NCI-H2107 (cell line): ENCODE measurements at places on chromosomes 5 and 9.
A peak's percentile ranks its signal among the peaks of the same experiment; 100 is the strongest.

- DNase-seq = no peak
Observed at GRCh38 chr5:78300464-78301045, 6.1 kb upstream of the AP3B1 start.

GRCh38 chr9:18922161-18922885 is 110.7 kb downstream of the SAXO1 start:
- DNase-seq = no peak

DNA sequence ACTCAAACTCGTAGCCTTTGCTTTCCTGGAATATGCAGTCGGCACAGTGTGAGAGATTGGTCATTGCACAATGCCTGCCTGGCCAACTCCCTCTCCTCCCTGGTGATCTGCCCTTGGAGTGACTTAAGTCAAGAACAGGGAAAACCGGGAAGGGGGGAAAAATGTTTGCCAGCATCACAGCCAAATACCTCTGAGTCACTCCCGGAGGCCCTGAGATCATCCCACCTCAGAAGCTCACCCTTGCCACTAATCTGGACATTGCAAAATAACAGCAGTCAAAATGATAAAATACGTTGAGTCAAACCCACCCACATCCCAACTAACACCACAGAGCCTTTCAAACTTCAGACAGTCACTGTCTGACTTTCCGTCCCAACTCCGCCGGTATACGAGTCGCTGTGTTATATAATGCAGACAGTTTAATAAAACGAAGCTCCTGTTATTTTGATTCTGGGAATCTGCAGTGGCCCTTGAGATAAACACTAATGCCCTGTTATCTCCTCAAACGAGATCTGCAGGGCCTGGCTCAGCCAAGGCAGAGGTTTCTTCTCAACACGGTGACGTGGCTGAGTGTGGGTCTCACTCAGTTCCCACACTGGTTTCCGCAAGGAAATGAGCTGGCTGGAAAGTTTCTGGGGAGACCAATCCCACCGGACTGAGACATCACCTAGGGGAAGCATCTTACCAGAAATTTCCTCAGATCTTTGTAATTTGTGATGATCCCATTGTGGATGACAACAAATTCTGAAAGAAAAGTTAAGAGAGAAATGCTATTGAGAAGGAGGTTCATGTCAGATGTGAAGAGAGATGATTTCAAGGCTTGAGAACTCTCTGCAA is 22.1 kb downstream of the GFPT2 start:
- DNase-seq = no peak

- DNase-seq = no peak
Observed at GRCh38 chr9:76602199-76602598, 143.2 kb downstream of the GCNT1 start.

DNA sequence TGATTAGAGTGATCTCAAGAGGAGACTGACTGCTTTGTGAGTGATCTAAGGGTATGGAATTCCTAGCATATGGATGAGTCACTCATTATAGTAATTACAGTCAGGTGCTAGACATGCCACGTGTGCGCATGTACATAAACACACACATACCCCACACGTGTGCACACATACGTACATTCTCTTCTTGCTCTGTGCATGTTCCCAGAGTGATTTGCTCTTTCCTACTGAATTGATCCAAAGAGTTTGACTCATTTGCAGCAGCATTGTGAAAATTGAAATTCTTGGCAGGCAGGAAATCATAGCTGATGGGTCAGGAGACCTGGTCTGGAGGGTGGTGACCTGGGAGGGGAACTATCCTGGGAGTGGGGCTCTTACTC is 63.8 kb downstream of the ANGPTL2 start:
- no peak for DNase-seq

- DNase-seq = no peak
Observed at GRCh38 chr9:115877852-115878438, 275.6 kb upstream of the PAPPA start.

GRCh38 chr9:99523838-99524237 is 297.8 kb upstream of the NR4A3 start:
- no peak for DNase-seq

- no peak for DNase-seq
Observed at GRCh38 chr5:55411876-55412275, 104.1 kb downstream of the MTREX start.

DNA sequence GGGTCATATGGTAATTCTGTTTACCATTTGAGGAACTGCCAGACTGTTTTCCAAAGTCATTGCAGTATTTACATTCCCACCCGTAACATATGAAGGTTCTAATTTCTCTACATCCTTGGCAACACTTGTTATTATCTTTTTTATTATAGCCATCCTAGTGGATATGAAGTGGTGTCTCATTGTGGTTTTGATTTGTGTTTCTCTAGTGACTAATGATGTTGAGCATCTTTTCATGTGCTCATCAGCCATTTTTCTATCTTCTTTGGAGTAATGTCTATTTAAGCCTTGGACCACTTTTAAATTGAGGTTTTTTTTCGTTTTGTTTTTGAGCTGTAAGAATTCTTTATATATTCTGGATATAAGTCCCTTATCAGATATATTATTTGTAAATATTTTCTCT is 132.8 kb upstream of the RUSC2 start:
- no peak for DNase-seq

- DNase-seq = no peak
Observed at GRCh38 chr5:61449804-61450492, 117.9 kb downstream of the ZSWIM6 start.

- no peak for DNase-seq
Observed at GRCh38 chr5:170315154-170315553, 17.6 kb upstream of the LCP2 start.

GRCh38 chr5:1409381-1410110 is 35.7 kb downstream of the SLC6A3 start:
- no peak for DNase-seq

DNA sequence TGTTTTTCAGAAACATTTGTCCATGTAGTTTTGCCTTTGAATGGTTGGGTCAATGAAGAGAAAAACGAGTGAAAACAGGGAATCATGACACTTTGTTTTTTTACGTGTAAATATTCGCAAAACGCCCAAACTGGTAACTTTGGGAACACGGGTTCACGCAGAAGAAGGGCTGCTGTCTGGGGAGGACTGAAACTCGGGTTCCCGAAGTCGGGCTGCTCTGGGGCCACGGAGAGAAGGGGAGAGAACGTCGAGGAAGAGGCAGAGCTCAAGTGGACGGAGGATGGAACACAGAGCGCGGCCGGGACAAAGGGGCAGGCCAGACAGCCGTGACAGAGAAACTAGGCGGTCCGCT is 478 bp upstream of the SETD9 start:
- no peak for DNase-seq

GRCh38 chr5:6175172-6175854 is 203.0 kb downstream of the MED10 start:
- no peak for DNase-seq

DNA sequence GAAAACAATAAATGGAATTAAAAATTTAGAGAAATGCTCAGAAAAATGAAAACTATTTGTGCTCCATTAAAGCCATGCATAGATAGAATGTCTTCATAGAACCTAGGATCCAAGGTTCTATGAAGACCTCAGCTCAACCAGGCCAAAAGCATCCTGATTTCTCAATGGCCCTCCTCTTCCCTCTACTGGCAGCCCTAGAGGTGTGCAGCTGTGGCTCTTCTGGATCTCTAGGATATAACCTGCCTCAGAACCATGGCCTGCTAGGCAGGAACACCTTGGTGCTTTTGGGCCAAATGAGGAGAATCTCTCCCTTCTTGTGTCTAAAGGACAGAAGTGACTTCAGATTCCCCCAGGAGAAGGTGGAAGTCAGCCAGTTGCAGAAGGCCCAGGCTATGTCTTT is 15.1 kb downstream of the IFNA1 start:
- no peak for DNase-seq

DNA sequence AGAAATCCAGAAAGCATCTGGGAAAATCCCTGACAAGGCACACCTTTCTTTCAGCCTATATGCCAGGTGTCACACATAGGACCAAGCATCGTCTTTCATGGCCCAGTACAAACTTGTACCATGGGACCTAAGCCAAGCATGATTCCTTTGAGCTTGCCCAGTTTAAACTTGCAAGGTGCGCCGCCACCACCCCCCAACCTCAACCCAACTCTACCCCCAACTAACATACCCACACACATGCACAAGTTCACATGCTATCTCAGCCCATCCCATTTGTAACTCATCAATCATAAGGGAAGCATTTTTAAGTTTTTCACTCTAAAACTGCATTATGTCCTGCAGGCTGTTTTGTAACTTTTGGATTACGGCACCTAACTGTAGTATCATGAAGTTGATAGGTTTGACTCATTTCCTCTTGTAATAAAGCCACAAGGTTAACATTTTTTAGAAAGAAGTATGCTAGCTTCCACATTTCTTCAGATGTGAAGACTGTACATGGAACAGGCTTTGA is 145.9 kb upstream of the FST start:
- no peak for DNase-seq

GRCh38 chr5:38996123-38996522 is 78.1 kb downstream of the RICTOR start:
- DNase-seq = no peak

DNA sequence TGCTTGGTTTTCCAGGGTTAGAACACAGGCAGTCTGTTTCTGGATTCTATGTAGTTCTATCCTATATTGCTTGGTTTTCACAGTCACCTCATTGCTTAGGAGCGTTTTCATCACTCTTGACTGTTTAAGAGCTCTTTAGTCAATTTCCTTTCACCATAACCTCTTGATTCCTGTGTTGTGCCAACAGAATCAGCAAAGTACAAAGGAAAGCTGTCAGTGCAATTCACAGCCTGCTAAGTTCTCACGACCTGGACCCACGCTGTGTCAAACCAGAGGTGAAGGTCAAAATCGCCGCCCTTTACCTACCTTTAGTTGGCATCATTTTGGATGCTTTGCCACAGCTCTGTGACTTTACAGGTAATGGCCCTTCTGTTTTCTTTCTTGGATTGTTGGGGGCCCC is 199.9 kb downstream of the DOCK8 start:
- no peak for DNase-seq

DNA sequence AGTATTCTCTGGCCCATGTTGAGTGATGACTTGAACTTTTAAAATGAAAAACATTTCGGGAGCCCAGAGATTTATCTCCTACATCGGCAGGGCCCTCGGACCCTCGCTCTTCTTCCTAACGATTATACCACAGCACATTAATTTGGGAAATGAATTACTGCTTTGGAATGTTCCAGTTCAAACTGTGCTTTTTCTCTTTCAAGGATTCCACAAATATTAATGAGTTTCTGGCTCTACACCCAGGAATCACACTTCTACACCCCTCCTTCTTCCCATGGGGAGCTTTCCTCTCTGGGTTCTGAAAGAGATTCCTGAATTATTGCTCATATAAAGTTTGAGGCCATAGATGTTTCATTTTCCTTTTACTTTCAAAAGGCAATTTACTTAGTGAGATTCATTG is 41.2 kb downstream of the NSG2 start:
- no peak for DNase-seq

- DNase-seq = peak; percentile 14
Observed at GRCh38 chr5:149656576-149657182, 73.4 kb upstream of the PPARGC1B start.

DNA sequence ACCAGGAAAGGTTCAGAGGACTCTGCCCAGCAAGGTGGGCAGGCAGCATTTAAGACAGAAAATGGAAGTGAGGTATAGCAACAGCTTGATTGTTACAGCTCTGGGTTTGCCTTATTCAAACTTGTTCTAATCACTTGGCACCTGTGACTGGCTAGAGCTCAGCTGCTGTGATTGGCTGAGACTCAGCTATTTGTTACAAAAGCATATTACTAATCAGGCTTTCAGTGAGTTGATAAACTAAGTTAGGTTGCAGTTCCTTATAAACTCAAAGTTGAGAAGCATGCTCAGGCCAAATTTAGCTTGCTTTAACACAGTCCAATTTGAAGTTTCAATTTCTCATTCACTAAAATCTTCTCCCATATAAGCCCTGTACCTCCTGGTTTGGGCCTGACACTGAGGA is 56.3 kb downstream of the GDA start:
- no peak for DNase-seq

GRCh38 chr5:146073239-146073900 is 32.0 kb downstream of the PLAC8L1 start:
- DNase-seq = no peak

DNA sequence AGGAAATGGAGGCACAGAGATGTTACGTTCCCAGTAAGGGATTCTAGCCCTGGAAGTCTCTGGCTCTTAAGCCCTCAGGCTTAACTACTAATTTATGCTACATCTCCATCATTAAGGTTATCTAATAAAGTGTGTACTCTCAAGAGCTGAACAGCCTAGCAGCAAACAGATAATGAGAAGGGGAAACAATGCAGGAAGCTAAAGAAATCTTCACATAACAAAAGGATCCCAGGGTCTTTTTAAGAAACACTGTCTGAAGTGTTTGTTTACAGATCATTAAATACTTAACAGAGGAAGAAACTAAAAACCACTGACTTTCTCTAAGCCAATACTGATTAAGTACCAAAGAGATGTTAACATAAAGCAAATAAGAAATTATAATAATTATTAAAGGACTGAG is 129.0 kb downstream of the PAPPA start:
- no peak for DNase-seq

GRCh38 chr5:123036391-123037103 is at the start of gene PPIC:
TSS of gene PPIC (minus strand) at chr5:123036725. CDS start at chr5:123036625, 100 bp downstream.
- DNase-seq = no peak

GRCh38 chr9:116345393-116345792 is 191.8 kb downstream of the PAPPA start:
- DNase-seq = no peak
